ENCODE measurements at places on chromosomes 1 and 21.

- DNase-seq: no peak
Observed at GRCh38 chr1:207849646-207850045, 61.3 kb downstream of the CD34 start.

DNA sequence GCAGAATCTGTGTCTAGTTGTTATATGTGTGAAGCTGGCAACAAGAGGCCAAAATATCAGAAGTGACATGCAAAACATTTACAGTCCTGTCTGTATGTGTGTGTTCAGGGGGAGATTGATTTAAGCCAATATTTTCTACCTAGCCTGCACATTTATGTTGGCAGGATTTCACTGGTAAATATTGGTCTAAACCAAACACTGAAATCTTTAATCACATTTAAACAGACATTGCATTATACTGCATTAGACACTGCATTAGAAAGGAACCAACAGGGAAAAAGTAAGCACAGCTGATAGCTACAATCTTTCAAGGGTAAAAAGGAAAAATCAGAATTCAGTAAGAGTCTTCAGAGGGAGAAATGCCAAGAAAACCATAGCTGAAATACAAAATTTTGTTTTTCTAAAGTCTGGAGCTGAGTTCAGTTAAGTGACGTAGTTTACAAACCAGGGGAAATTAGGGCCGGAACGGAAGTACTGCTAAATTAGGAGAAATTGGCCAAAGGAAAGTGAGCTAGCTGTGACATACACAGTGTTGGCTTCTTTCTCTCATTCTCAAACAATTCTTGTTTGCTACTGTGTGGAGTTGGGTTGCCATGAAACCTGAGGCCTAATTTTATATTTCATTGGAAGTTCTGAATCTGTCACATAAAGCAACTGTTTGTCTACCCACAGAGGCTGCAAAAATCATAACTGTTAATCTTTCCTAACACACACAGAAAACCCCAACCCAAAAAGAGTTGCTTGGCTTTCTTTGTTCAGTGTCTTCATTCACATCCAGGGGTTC, 217.3 kb upstream of the SGIP1 start:
- DNase-seq: no peak

GRCh38 chr1:100476735-100477290, 61.1 kb upstream of the GPR88 start:
- DNase-seq: no peak

DNA sequence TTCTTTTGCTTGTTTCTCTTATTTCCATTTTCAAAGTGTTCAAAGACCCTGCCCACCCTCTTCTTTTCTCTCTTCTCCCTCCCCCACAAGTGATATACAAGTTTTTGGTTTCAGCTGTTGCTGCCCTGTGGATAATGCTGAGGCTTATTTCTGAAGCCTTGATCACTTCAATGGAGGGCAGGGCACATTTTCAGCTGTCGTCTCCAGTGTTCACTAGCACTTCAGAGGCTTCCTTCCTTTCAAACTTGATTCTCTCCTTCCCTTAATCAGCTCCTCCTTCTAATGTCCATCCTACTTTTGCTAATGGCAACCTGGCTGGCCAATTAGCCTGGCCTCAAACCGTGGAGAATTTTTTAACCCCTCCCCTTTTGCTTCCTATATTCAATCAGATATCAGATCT, 435.7 kb upstream of the RUNX1 start:
- DNase-seq: no peak

GRCh38 chr1:99782397-99782796, 16.0 kb upstream of the FRRS1 start:
- no peak for DNase-seq

DNA sequence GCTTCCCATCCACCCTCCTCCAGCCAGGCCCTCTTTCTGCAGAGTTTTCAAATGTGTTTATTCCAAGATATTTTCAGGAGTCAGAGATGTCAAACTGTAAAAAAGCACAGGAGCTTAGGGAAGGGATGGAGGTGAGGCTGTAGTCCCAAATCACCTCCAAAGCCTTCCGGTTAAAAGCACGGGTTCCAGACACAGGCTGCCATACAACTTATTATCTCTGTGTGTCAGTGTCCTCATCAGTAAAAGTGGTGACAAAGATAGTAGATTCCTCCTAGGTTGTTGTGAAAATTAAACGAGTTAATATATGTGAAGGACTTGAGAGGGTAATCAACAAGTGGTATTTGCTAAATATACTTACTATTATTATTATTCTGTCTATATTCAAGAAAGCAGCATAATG, 15.1 kb downstream of the S100A7A start:
- DNase-seq: no peak

GRCh38 chr1:216459651-216460207, 36.5 kb upstream of the USH2A start:
- no peak for DNase-seq

GRCh38 chr1:37945251-37945650, 1.6 kb downstream of the INPP5B start:
- DNase-seq: no peak

GRCh38 chr1:79042539-79042938, 36.0 kb upstream of the ADGRL4 start:
- DNase-seq: no peak

GRCh38 chr1:83067954-83068353, 931.0 kb downstream of the TTLL7 start:
- no peak for DNase-seq

DNA sequence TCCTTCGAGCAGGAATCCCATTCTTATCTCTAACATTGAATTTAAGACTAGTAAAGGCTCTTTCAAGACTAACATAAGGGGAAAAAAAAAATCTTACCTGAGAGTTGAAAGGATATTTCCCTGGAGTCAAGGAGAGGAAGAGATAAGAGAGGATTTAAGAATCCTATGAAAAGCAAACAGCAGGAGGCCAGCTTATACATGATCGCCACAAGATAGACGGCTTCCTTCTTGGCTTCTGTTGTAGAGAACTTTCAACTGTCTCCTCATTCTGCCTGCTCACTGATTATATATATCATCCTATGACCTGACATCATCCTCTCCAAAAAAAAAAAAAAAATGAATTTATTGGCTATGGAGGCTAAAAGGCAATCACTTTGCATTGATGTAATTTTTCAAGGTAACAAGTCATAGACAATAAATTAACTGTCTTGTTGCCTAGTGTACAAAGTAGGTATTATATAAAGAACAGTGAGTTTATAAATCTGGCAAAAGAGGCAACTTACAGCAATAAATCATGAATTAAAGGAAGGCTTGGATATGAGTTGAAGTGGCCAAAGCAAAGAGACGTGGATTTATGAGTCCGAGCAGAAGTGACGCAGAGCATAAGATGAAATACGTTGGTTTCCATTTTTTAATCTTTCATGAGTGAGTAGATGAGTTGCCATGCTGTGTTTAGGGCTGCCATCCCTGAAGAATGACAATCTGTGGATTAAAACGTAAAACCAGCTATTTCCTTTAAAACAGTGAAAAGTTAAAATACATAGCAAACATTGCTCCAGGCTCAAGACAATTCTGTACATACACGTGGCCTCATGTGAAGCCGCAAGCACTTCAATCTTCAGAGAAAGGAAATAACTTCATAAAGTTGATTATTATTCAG, at the start of gene UTS2:
Gene UTS2 (minus strand): TSS at position 262 of the 880 bp plus-strand sequence. CDS start 62 bp downstream, at position 200.
- DNase-seq: no peak

GRCh38 chr1:19467199-19468187, 17.8 kb downstream of the CAPZB start:
- no peak for DNase-seq

- DNase-seq: no peak
Observed at GRCh38 chr1:39524591-39525365, 33.3 kb downstream of the BMP8A start.

DNA sequence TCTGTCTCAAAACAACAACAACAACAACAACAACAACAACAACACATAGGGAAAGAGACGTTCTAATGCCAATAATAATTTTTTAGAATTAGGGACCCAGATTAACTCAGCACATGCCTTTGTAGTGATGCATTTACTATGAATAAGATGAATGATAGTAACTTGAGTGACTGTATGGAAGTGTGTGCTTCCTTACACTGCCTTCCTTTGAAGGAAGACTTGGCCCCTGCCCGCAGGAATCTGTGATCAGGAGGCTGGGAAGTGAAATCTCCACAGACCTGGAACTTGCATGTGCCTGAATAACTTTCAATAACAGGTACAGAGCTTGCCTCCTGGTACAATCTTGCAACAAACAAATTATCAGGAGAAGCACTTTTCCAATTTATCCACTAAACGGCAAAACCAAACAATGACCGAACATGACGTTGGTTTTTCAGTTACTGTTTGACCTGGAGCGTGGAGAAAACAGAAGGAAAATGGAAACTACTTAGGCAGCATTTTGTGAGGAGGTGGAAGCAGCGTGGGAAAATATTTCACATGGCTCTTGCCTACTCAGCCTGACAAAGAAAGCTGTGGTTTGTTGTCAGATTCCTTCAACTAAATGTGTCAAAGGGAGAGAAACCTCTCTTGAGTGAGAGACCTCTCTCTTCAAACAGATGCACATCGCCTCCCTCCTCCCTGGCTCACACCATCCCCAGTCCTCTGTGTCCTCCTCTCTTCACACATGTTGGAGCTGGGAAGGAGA, 10.1 kb upstream of the ABCA4 start:
- no peak for DNase-seq

- DNase-seq: no peak
Observed at GRCh38 chr1:151371370-151372057, 991 bp downstream of the SELENBP1 start.

- no peak for DNase-seq
Observed at GRCh38 chr1:46301406-46301807, 2.0 kb downstream of the LRRC41 start.

DNA sequence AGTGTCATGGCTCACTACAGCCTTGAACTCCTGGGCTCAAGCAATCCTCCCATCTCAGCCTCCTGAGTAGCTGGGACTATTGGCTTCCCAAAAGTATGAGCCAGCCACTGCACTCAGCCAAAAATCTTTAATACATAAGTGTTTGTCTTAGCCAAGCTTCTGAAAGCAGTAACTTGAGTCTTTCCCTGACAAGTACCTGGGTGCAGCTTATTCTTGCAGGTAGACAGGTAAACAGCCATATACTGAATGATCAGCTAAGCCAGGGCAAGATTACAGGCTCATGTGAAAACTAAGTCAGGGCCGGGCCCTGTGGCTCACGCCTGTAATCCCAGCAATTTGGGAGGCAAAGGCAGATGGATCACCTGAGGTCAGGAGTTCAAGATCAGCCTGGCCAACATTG, 7.8 kb downstream of the MEAF6 start:
- no peak for DNase-seq

- no peak for DNase-seq
Observed at GRCh38 chr1:243513726-243514491, 258.1 kb downstream of the SDCCAG8 start.

DNA sequence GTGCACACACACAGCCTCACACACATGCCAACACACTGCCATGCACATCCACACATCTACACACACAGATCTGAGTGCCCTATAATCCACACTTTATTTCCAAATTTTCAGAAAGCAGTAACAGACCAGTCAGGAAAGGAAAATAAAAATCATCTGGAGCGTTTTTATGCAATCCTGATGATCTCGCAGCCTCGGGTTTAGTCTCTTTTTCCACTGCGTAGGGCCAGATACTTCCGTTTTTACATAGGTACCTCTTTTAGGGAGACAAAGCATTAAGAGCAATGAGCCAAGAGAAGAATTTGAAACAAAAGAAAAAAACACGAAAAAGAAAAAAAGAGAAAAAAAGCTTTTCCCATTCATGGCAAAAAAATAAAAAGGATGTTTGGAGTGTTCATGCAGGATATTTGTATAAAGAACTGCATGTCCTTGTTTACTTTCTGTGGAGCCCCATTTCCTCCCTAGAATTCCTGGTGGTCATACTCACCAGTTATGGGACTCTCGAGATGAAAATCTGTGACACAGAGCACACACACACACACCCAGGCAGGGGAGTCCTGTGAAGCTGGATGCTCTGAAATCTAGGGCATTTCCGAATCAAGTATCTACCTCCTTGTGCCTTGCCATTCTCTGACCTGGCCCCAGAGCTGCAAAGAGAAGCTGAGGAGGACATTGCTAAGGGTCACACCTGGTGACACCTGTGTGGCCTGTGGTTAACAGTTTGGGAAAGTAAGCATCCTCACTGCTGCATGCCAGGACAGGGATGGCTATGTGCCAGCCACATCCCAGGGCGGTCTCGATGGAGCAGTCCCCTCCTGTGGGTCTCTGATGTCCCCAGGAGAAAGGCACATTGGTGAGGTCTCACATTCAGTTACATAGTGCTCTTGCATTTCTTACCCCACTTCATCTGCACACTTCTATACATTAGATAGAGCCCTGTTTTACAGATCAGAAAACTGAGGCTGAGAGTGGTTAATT, 83.6 kb downstream of the RUNX1 start:
- DNase-seq: no peak

Data from HAP-1 (cell line).